Mammary microvascular endothelial cell (primary cell): ENCODE measurements at places on chromosomes 5 and 9. TPM values are rescaled to one million over a fixed set of nuclear protein-coding genes. Genes with fewer than 3 reads are reported as not detected.

DRD1 gene
- not detected in 2 replicates for total RNA-seq

ADAMTS12 gene
- total RNA-seq, result 0.10 TPM in 1 of 2 replicates, not detected in the other

BTNL3 gene
- not detected in 2 replicates for total RNA-seq

PCDHA2 gene
- total RNA-seq, result 0.10 TPM in 1 of 2 replicates, not detected in the other

SHOC1 gene
- total RNA-seq, result not detected in 2 replicates

SDHA gene
- total RNA-seq, result 103 and 114 TPM in 2 replicates

TMEM215 gene
- not detected in 2 replicates for total RNA-seq

PAIP1 gene
- total RNA-seq, result 77.7 and 94.1 TPM in 2 replicates

DUSP1 gene
- total RNA-seq, result 331 and 365 TPM in 2 replicates

MINAR2 gene
- total RNA-seq, result not detected in 2 replicates

HK3 gene
- not detected in 2 replicates for total RNA-seq

TYRP1 gene
- total RNA-seq, result 0.34 TPM in 1 of 2 replicates, not detected in the other

NR2F1 gene
- total RNA-seq, result 14.1 and 16.0 TPM in 2 replicates

ZBED3 gene
- total RNA-seq, result 1.5 and 4.7 TPM in 2 replicates

ZNF618 gene
- 11.8 and 14.4 TPM in 2 replicates for total RNA-seq

SLC34A1 gene
- total RNA-seq, result not detected in 2 replicates
